ENCODE measurements at places on chromosomes 12 and 14.

DNA sequence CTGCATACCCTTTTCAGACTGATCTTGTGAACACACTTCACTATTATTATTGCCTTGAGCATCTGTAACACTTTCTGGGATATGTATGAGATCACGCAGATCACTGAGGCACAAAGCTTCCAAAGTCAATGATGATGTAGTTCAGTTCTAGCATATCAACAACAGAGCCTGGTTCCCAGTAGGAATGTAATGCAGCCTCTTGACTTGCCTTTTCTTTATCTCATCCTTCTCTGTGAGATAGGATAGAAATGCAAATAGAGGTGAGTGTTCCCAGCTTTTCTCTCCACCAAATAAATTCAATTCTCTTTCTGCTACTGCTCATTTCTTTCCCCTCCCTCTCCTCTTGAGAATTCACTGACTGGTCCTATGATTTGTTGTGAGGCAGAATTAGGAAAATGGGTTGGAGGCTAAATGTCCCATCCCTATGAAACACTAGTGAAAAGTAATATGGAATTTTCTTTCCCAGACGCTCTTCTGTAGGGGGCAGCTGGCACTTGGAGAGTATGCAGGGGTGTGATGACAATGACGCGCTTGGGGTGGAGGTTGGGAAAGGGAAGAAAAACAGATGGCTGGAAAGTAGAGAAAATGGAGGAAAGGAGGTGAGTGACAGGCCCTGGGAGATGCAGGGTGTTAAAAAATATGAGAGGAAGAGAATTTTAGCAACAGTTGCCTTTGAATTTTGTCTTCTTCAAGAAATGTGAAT is 96.0 kb upstream of the TMTC1 start:
- no peak for DNase-seq

DNA sequence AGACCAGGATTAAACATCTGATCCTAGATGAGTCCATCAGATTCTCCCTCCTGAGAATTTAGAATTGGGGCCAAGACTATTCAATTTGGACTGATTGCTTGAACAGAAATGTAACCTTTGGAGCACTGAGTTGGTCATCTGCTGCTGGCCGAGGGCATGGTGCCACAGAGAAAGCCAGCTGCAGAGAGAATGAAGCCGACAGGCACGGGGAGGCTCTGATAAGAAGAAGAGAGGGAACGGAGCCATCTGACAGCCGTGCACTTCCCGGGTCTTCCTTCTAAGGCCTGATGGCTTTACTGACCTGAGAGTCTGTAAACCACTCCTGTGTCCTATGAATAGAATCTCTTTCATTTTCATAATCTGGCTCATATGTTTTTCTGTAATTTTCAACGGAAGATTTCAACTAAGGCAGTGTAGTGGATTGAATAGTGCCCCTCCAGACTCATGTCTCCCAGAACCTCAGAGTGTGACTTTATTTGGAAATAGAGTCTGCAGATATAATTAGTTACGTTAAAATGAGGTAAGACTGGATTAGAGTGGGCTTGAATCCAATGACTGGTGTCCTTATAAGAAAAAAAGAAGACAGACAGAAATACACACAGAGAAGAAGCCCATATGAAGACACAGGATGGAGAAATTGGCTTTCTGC is 39.1 kb upstream of the FRS2 start:
- no peak for DNase-seq

DNA sequence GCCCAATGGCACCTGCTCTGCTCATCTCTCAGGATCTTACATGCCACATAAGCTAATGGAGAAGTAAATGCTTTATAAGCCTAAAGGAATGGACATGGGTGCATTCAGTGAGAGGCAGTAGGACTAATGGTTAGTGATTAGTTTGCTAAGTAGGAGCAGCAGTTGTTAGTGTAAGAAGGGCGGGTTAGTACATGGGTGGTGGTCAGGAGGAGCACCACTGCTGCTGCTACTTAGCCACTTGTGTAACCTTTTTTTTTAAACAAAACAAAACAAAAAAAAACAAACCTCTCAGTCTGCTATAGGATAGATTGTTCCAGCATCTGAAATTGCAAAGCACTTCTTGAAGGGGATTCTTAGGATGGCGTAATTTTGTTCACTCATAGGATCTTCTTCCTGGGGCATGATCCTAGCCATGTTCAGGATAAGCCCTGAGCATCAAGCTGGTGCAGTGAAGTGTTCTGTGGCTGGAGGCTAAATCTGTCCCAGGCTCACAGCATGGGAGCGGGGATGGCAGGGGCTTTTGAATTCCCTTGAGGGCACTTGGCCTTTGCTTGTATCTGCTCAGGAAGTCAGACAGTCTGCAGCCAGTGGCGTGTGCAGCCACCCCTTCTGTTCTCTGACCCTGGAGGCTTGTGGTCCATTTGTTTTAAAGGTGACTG is 63.6 kb downstream of the CHST11 start:
- DNase-seq: no peak

- DNase-seq: no peak
Measured at GRCh38 chr12:116374207-116374606, 96.7 kb upstream of the MED13L start.

DNA sequence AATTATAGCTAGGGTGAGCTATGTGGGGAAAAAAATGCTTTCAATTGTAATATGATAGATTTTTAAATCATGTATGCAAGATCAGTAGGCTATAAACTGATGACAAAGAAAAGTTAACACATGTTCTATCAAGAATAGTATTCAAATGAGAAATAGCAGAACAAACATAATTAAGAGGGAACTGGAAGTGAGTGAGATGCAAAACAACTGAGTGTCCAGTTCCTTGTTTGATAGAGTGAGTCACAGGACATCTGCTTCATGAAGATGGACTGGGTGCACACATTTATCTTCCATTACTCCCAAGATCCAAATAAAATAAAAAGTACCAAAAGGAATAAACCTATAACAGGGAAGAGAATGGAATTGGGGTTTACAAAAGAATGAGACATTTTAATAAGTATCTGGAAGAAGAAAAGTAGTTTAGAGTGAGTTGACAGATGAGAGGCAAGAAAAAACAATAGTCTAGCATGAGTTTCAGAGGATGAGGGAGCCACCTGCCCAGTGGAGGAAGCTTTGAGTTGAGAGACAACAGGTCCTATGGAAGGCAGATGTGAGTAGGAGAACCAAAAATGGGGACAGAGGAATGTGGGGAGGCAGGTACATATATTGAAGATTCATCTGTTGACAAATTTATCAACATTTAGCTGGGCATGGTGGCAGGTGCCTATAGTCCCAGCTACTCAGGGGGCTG is 178.1 kb upstream of the ARHGAP5 start:
- DNase-seq: no peak

DNA sequence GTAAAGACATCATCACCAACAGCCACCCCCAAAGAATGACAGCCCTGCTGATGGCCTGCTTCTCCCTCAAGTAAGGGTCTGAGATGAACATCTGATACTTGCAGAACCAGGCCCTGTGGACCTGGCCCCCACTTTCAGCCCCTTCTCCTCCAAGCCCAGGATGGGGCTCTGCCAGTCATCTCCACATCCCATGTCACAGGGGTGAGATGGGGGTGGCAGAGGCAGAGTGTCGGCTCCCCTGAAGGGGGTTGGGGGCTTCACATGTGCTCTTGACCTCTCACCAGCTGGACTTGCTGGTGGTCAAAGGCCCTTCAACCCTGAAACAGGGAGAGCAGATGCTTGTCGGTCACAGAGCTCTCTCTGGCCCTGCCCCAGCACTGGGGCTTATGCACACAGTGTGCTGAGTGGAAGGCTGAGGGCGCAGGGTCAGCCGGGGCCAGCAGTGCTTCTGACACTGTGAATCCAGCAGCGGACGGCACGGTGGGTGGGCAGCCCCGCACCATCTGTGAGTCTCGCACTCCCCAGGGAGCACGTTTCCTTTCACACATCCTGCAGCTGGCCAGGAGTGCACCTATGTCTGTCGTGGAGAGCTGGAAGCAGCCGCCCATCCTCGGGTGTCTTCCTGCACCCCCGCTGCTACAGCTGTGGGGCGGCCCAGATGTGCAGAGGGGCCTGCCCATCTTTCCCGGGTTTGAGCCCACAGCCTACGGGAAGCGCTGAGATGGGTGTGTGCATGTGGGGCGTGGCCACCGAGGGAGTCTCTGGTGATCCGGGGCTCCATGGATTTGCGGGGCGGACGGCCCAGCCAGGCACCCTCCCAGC is 94.3 kb downstream of the ADGRD1 start:
- no peak for DNase-seq

DNA sequence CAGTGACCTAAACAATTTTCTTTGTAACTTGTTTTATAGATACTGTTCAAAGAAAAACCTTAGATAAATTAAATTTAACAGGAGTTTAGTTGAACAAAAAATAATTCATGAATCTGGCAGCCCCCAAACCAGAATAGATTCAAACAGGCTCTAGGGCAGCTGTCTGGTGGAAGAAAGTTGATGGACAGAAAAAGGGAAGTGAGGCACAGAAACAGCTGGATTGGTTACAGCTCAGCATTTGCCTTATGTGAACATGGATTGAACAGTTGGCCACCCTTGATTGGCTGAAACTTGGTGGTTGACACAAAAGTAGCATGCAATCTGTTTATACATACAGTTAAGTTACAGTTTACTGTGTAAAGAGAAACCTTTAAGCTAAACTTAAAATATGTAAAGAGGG is 954.3 kb upstream of the FLRT2 start:
- no peak for DNase-seq

DNA sequence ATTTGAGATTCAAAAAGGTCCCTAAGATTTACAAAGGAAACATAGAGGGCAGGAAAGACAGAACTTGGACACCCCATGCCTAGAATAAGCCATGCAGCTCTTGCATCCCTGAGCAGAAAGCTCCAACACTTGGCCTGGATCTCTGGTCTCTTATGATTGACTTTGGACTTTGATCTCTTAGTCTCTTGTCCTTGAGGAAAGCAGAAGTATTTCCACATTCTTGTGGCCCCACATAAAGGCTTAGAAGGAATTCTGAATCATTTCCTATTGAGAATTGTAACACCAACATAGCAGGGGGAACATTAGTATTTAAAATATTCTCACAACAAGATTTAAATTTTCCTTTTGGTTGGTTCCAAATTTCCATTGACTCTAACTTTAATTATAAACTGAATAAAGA is 283.7 kb upstream of the PRKD1 start:
- DNase-seq: no peak

- no peak for DNase-seq
Measured at GRCh38 chr12:45014396-45014795, 36.5 kb downstream of the DBX2 start.

- no peak for DNase-seq
Measured at GRCh38 chr14:56885825-56886224, 75.5 kb upstream of the OTX2 start.

DNA sequence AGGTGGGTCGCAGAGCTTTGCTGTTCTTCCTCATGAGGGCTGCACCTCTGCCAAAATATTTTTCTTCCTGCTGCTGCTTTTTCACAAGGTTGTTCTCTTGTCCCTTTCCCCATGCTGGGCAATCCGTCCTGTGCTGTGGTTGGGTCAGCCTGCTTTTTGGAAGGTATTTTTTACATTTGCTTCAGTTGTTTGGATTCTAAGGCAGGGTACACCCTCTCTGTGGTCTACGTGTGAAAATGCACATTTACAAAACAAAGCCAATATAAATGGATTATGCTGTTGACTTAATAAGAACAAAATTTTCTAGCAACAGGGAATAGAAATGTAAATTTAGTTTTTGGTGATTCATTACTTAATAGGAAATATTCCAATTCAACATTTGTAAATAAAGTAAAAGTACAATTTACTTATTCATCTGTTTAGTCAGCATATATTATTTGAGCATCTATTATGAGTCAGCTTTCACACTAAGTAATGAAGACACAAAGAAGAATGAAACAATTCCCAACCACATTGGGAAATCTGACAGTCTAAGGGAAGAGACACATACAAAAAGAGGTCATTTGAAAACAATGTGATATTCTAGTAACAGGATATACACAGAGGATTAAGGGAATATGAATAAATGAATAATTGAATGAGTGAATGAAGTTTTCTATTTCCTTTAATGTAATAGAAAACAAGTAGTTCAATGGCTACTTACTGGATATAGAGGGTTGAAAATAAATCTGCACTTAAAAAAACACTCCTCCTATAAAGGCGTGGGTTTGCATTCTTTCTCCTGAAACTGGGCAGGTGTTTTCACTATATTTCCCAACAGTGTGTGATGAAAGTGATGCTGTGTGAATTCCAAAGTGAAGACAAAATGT is 94.6 kb upstream of the PRICKLE1 start:
- DNase-seq: no peak

DNA sequence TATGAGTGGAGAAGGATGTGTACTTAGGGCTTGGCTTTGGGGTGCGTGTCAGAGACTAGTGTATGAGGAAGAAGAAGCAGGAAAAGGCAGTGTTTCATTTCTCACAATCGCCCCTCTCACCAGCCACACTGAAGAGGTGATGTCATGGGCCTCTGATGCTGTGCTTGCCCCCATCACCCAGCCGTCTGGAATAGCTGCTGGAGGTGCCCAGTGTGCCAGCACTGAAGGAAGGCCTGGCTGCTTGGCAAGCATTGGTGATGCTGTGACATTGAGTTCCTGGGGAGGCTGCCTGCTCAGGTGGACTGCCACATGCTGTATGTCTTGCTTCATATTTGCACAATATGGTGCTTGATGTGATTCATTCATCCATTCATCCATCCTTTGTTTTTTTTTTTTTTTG is 56.2 kb downstream of the CRADD start:
- no peak for DNase-seq

DNA sequence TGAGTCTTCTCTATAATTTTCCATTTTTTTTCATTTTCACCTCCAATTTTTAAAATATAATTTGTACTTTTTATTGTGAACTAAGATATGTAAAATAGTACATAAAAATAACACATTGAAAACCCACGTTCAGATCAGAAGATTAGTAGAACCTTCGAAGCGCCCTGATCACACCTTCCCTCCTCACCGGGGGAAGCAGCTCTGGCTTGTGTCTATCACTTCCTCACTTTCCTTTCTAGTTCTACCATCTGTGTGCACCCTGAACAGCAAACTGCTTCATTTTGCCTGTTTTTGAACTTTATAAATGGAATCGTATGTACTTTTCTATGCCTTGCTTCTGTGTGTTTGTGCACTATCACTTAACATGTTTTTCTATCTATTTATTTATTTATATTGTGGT is 11.8 kb upstream of the CD27 start:
- DNase-seq: no peak

DNA sequence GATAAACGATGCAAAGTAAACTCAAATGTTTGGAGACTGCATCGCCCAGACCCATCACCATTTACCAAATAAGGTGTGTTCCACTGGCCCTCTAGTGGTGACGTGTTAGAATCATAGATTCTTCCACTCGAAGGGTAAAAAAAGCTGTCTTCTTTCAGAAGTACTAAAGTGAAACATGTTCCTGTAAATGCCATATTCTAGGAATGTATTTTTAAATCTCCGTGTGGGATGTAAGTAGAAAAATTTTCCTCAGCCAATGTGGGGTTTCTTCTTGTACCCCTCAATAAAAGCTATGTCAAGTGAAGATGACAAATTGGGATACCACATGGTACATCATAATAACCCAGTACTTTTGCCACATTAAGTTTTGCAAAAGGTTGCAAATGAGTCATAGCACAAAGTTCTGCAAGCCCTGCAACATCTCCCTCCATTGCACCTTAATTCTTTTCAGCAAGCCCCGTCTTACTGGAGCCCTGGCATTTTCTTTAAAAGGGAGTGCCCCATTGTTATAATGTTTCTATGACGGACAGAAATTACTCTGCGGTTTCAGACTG is 100.8 kb downstream of the CCER1 start:
- no peak for DNase-seq

Data from neural crest cell (in vitro differentiated cells).